ENCODE measurements at places on chromosomes 2 and 18. TPM values are rescaled to one million over a fixed set of nuclear protein-coding genes. Genes with fewer than 3 reads are reported as not detected.
A peak's percentile ranks its signal among the peaks of the same experiment; 100 is the strongest.

- no peak for DNase-seq
These were observed 36.4 kb downstream of the RAMP1 start for GRCh38 chr2:237895544-237896506.

DNA sequence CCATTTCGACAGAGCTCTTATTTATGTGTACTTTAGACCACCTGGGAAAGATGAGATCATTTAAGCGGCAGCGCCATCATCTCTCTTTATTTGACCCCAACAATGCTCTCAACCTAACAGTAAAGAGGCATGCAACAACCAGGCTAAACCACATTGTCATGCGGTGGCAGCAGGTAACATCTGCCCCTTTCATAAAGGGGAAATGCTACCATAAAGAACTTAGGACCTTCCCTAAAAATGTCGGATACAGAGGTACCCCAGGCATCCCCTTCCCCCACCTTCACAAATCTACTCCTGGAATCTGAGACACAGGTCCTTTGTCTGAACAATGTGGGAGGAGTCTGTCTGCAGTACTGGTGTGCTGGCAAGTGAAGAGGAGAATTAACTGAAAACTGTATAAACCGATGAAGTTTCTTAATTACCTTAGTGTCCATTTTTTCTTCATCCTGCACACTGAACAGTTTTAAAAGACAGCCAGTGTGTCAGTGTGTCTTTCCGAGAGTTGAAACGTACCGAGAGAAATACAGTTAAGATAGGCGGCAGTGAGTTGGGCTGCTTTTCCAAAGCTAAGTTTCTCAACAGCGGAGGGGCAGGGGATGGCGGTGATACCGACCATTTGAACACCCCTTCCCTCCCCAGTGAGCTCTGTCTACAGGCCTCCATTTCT is 1.9 kb downstream of the MEX3C start:
- no peak for DNase-seq

- peak; percentile 73 for DNase-seq
These were observed 534 bp upstream of the SOCS6 start for GRCh38 chr18:70288171-70288850.

Gene MOCOS
- total RNA-seq: 3.2 TPM

Gene CNDP1
- 0.48 TPM for total RNA-seq

Gene SNORC
- 7.1 TPM for total RNA-seq

Gene LIMS3
- total RNA-seq: 1.8 TPM

Gene BBS5
- 11.2 TPM for total RNA-seq

Gene MROH2A
- not detected for total RNA-seq

Gene CERKL
- 2.9 TPM for total RNA-seq

Gene PIKFYVE
- 21.9 TPM for total RNA-seq
